ENCODE measurements at places on chromosomes 5 and 9.

- no peak for DNase-seq
Measured at GRCh38 chr5:31270396-31270795, 76.9 kb downstream of the CDH6 start.

DNA sequence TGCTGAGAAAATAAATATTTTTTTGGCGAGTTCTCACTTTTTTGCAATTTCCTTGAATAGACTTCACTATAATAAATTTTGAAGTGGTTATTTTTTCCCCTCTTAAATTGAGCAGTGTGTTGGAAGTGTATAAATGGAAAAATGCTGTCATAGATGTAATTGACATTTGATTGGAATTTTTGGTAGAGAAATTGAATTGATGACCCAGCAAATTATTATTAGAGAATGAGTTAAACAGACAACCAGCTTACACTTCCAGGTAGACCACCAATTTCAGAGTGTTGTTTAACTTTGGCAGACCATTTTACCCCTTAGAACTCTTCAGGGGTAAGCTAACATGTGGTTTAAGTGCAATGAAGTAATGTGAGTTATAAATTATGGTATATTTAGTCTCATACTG, 1.9 kb downstream of the FAF2 start:
- no peak for DNase-seq

GRCh38 chr5:66894480-66895240, 298.5 kb downstream of the MAST4 start:
- no peak for DNase-seq

DNA sequence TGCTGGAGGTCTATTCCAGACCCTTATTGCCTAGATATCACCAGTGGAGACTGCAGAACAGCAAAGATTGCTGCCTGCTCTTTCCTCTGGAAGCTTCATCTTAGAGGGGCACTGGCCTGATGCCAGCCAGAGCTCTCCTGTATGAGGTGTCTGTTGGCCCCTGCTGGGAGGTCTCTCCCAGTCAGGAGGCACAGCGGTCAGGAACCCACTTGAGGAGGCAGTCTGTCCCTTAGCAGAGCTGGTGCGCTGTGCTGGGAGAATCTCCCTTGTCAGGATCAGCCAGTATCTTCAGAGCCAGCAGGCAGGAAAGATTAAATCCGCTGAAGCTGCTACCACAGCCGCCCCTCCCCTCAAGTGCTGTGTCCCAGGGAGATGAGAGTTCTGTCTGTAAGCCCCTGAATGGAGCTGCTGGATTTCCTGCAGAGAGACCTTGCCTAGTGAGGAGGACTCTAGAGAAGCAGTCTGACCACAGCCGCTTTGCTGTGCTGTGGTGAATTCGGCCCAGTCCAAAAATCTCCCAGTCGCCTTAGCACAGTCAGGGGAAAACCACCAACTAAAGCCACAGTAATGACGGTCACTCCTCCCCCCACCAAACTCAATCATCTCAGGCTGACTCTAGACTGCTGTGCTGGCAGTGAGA, 124.1 kb downstream of the JAKMIP2 start:
- DNase-seq, result no peak

DNA sequence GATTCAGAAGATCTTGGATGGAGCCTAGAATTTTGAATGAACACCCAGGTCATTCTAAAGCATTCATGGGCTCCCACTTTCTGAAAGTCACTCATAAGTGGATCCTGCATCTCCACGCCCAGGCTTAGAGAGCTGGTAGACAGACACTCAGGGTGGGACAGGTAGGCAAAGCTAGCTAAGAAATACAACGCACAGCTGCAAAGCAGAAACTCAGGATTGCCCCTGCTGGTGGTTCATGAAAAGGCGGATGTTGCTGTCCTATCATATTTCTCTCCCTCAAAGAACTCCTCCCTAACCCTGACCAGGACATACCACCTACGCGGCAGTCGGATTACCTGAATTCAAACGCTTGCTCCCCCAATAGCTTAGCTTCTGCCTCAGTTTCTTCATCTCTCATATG, 226.5 kb downstream of the GLIS3 start:
- DNase-seq, result no peak

GRCh38 chr5:114355086-114355830, 6.6 kb upstream of the KCNN2 start:
- no peak for DNase-seq

GRCh38 chr5:133032852-133033742, 6.7 kb upstream of the ZCCHC10 start:
- DNase-seq, result peak; percentile 5

- DNase-seq, result no peak
Measured at GRCh38 chr5:93461756-93462155, 119.3 kb downstream of the NR2F1-AS1 start.

DNA sequence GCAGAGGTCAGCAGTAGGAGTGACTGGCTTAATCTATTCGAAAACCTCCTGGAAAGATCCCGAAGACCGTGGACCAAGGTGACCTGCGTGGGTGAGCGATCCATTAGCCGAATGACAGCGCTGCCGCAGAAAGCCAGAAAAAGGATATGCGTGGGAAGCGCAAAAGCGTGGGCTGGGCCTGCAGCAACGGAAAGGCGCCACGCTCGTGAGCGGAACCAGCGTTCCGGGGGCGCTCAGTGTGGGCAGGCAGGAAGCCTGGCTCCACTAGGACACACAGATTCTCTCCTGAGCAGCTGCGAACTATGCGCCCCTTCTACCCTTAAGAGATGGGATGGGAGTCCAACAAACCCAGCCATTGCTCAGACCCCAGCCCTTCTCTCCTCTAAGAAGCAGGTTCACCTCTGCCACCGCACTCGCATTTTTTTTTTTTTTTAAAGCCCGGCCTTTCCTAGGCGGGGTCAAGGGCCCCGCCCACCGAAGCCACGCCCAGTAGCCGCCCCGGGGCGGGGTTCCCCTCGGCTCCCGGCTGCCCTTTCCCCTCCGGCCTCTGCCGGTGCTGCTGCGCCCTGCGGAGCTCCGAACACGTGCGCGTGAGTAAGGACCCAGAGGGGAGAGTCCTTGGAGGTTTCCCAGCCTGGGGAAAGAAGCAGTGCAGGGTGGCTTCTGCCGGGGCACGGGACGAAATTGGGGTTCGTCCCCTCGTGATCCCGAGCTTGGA, 19.8 kb upstream of the MATR3 start:
- DNase-seq, result peak; percentile 59

- no peak for DNase-seq
Measured at GRCh38 chr5:71651579-71651978, 64.4 kb downstream of the MCCC2 start.

DNA sequence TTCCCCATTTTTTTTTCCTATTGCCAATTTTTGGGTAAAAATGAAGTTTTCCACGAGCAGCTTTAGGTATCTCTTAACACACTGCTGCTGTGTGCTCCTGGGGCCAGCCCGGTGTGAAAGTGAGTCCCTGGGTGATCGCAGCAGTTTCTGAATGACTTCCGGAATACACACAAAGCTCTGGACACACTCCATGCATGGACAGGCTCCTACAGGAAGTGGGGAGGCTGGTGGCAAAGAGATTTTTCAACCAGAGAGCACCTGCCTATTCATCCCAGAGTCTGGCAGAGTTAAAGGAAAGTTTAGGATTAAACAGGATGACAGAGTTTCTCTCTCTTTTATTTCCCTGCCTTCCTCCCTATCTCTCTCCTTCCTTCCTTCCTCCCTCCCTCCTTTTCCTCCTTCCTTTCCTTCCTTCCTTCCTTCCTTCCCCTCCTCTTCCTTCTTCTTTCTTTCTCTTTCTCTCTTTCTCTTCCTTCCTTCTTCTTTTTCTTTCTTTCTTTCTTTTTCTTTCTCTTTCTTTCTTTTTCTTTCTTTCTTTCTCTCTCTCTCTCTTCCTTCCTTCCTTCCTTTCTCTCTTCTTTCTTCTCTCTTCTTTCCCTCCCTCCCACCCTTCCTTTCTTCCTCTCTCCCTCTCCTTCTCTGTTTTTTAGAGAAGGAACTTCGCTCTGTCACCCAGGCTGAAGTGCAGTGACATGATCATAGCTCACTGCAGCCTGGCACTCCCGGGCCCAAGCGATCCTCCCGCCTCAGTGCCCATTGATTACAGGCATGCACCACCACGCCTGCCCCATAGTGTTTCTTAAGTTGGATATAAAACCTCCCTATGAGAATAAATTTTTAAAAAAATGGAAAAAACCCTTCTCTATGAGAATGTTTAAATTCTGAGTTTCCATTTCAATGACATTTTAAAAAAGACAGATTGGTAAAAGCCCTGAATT, 38.7 kb upstream of the UBTD2 start:
- no peak for DNase-seq

- DNase-seq, result no peak
Measured at GRCh38 chr9:86645303-86645702, 291.1 kb upstream of the TUT7 start.

DNA sequence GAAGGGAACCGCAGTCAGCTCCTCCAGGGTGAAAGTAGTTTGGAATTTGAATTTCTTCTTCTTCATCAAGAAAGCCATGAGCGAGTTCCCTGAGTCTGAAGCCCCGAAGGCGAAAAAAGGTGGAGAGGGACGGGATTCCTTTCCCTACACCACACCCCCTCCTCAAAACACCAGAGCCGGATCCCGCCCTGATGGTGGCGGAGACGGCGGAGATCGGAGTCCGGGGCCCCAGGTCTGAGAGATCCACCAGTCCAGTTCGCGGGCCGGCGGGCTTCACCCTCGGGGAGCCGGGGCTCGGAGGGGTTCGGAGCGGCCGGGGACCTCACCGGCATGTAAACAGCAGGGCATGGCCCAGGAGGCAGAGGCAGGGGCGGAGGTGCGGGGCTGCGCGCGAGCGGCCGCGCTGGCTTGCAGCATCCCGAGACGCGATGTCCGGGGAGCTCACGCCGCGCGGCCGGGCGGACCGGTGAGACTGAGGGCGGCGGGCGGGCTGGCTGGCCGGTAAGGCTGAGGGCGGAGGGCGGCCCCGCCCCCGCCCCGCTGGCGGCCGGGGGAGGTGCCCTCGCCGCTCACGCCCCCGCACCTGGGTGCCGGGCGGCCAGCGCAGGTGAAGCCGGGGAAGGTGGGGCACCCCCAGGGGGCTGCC, 606 bp downstream of the EEIG1 start:
- DNase-seq, result no peak

- no peak for DNase-seq
Measured at GRCh38 chr9:116174347-116174746, 20.8 kb downstream of the PAPPA start.

DNA sequence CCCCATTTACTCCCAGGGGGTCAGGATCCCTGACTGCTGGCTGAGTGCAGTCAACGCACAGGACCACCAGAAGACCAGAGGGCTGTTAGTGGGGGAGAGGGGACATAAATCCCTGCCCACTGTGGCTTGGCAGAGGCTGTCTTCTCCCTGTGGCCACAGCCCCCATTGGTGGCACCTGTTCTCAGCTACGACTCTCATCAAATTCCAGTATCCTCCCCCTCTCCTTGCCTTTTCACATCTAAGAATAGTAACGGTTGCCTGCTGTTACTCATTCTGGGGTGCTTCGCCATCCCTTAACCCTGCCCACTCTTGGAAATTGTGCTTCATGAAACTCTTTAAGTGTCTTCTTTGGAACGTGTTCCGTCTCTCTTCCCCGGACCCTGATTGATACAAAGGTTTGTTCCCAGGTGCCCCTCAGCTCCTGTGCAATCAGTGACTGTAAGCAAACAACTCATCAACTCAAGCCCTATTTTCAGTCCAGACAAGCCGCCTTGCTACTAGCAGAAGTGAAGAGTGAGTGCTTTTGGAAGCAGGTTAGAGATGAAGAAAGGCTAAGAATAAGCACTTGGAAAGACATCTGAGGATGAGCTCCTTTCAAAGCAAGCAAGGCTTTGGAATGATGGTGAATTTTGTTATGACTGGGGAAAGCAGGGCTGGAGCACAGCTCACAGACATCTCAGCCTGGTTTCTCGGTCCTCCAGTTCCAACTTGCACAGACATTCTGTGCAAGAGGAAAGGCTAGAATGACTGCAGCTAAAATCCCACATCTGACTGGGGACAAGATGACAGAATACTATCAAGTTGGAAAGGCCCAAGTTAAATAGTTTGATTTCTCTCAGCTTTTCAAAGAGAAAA, 22.9 kb upstream of the DENND1A start:
- DNase-seq, result no peak

DNA sequence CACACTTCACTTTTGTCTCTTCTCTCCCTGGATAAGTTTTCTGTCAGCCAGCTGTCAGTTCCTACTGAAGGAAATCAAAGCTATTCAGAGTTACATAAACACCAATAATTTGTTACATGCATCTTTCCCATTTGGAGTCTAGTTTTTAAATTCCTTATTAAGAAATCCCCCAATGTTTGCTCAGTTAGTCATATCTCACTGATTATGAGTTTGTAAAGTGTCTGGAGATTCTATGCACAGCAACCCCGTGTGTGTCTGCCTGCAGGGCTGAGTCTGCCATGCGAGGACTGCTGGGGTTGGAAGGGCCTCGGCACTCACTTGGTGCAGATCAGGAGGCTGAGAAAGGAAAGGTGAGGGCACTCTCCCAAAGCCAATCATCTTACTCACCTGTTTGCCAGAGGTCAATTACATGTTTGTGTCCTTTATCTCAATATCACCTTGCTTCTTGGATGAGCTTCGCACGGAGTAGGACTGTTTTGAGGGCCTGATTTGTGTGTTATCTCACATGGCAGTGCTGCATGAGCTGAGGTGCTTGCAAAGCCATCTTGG, 3.3 kb downstream of the ANKRD34B start:
- no peak for DNase-seq

DNA sequence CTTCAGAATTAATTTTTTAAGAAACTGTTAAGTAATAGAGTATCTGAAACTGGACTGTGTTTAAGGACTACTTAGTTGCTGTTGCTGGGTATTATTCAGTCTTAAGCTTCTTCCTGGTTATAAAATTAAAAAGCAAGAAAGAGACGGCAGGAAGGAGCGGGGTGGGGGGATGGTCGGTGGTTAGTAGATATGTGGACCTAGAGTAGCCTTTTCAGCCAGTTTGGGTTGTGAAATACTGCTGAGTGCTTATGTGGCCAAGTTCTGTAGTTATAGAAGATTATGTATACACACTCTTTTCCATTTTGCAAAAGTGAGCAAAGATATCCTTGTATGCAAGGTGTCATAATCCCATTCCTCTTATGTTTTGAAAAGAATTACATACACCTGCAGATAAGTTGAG, 28.5 kb downstream of the TRIO start:
- peak; percentile 39 for DNase-seq

DNA sequence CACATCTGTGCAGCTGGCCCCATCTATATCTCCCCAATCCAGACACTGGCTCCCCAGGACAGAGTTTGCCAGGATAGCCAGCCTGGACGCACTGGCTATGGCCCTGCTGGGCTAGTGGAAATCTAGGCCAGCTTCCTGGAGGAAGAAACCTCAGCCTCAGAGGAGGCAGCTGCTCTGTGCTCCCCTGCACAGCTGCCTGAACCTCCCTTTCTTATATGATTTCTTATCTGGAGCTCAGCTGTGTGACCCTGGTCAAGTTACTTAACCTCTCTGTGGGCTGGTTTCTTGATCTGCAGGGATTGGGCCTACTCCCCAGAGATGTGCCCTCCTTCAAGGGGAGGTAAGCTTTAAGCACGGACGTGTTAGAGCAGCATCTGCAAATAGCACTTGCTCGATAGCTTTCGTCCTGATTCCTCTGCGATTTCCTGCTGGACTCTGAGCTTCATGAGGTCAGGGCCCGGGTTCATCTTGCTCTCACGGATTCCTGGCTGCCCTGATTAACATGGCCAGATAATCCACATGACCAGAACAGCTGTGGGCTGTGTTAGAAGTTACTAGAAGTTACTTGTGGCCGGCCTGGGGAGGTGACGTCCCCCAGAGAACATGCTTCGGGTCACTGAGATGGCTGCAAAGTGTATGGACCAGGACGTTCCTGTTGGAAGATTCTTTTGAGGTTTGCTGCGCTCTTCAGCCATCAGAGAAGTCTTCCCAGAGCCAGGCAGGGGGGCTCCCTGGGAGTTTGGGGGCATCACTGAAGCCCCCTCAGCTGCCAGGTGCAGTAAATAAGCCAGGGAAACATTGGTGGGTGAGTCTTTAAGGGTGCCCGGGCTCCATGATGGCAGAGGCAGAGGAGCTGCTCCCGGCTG, 14.5 kb downstream of the C9orf50 start:
- DNase-seq, result no peak

- no peak for DNase-seq
Measured at GRCh38 chr5:88830567-88830966, 52.4 kb downstream of the MEF2C start.

Measured in GF-D8 (cell line).